ENCODE measurements at places on chromosomes 7 and 10. TPM values are rescaled to one million over a fixed set of nuclear protein-coding genes. Genes with fewer than 3 reads are reported as not detected.

Gene FXYD4
- total RNA-seq = not detected

Gene NKX6-2
- not detected for total RNA-seq

Gene NPC1L1
- 0.14 TPM for total RNA-seq

Gene AKR1B1
- total RNA-seq = 237 TPM

Gene EPO
- not detected for total RNA-seq

Gene LRRC61
- total RNA-seq = 0.85 TPM

Gene GTF2I
- 84.8 TPM for total RNA-seq

Gene LRIT1
- total RNA-seq = not detected

Gene BUD31
- total RNA-seq = 142 TPM

Gene SLC26A5
- not detected for total RNA-seq

Gene LRGUK
- 0.18 TPM for total RNA-seq

Gene ACHE
- not detected for total RNA-seq

Data from smooth muscle cell of bladder (primary cell).